Trophoblast cell (in vitro differentiated cells and primary cell): ENCODE measurements at places on chromosomes 6 and 20.

GRCh38 chr20:33672426-33673113, 1.7 kb downstream of the NECAB3 start:
- no peak for DNase-seq
- no peaks in the 10 kb centered on the region for H3K27me3 ChIP-seq
- H3K36me3 ChIP-seq = peaks cover 49% of the 10 kb centered on the region
- no peak overlapping the region for H3K4me3 ChIP-seq
- H3K27ac ChIP-seq = no peak overlapping the region

GRCh38 chr6:166768761-166769160, 141.7 kb upstream of the RPS6KA2 start:
- H3K36me3 ChIP-seq = no peaks in the 10 kb centered on the region
- no peaks in the 10 kb centered on the region for H3K27me3 ChIP-seq
- no peaks in the 10 kb centered on the region for H3K4me1 ChIP-seq
- H3K4me3 ChIP-seq = no peak overlapping the region
- H3K27ac ChIP-seq = no peak overlapping the region
- DNase-seq = no peak

DNA sequence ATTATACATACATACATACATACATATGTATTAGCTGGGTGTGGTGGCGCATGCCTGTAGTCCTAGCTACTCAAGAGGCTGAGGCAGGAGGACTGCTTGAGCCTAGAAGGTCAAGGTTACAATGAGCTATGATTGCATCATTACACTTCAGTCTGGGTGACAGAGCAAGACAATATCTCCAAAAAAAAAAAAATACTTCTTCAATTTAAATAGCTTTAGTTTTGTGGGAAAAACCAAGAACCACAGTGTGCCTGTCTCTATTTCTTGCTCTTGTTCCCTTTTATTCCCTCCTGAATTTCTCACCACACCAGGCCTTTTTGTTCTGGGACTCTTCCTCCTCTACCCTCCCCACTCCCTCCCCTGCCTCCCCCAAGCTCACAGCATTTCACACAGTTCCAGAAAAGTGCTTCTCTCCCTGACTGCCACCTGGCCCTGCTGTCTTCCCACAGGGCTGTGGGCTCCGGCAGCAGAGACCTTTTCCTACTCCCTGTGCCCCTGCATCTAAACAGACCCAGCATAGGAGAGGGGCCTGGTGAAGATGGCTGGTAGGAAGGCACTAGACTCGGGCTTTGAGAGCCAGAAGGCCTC, 1.3 kb downstream of the C20orf203 start:
- no peaks in the 10 kb centered on the region for H3K36me3 ChIP-seq
- no peaks in the 10 kb centered on the region for H3K27me3 ChIP-seq
- peaks cover 2% of the 10 kb centered on the region for H3K4me1 ChIP-seq
- DNase-seq = no peak
- no peak overlapping the region for H3K27ac ChIP-seq

- peaks cover 14% of the 10 kb centered on the region for H3K4me1 ChIP-seq
- no peak overlapping the region for H3K27ac ChIP-seq
- H3K4me3 ChIP-seq = no peak overlapping the region
- peaks cover 5% of the 10 kb centered on the region for H3K36me3 ChIP-seq
- H3K27me3 ChIP-seq = no peaks in the 10 kb centered on the region
Observed at GRCh38 chr6:31831350-31832215, 4.0 kb downstream of the HSPA1B start.

DNA sequence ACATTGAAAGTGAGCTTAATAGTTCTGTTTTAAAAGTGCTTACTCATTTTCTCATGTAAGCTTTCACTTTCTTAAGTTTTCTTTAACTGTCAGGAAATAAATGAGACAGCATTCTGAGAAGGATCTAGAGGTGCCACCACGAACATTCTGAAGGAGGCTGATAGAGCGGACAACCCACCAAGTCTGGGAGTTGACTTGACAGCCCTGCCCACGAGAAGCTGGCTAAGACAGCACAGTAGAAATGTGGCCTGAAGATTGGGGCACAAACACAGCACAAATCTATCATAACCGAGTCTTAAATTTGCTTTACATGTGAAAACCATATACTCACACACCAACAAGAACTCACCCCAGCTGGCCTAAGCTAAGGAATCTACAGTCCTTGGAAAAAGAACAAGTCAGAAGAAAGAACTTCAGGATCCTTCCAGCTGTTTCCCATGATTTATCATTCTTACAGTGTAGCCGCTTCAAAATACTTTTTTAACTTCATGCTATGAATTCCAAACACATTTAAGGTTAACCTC, 144.2 kb upstream of the TNFAIP3 start:
- H3K27ac ChIP-seq = no peak overlapping the region
- H3K4me3 ChIP-seq = no peak overlapping the region
- H3K27me3 ChIP-seq = no peaks in the 10 kb centered on the region
- no peaks in the 10 kb centered on the region for H3K4me1 ChIP-seq
- H3K36me3 ChIP-seq = no peaks in the 10 kb centered on the region
- DNase-seq = no peak
